ENCODE measurements at places on chromosomes 3 and 15.

DNA sequence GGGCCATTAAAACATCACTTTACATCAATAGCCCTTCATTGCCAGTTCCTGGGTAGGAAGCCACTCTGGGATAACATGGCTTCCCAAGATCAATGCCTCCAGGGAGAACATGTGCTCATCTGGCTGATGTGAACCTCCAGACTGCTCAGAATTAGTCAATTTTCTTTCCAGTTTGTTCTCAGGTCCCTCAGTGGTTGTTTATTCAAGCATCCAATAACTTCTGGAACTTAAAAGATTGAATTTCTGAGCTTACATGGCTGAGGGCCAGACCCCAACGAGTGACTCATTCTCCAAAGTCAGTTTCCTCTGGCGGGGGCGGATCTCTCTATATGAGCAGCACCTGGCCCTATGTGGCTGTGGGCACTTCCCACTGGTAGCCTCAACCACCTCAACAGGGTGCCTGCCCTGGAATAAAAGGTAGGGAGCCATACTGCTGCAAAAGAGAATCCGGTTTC is 34.0 kb downstream of the LYZL4 start:
- peak; percentile 64 for DNase-seq

- DNase-seq, result no peak
Observed at GRCh38 chr3:76362643-76363042, 577.3 kb upstream of the ZNF717 start.

GRCh38 chr15:29821416-29822099 is 710 bp downstream of the TJP1 start:
- peak; percentile 72 for DNase-seq

DNA sequence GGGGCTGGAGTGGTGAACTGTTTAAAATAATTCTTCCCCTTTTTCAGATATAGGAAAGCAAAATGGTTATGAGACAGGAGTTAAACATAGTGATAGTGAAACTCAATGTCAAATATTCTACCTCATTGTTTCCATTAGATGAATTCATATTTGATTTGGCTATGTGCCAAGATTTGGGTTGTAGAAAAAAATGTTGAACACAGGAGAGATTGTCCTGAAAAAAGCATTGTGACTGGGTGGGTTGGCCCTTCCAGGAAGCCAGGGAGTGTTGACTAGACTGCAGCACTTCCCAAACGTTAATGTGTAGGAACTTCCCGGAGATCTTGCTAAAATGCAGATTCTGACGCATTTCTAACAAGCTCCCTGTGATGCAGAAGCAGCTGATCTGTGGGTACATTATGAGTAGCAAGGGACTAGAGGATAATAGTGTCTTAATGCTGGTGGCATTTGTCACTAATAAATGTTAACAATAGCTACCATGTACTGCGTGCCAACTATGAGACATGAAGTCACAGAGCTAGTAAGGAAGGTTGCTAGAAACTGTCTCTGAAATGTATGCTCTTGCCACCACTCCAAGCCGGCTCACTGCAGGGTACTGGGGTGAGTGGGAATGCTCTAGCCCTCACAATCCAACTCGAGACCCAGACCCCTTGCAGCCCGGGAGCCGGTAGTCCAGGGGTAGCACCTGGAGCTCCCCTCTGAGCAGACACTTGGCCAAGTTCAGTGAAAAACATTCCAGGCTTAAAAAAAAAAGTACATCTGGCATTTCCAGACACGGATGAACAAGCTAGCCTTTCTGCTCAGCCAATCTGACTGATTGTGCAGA is 120.6 kb downstream of the CD47 start:
- DNase-seq, result no peak

DNA sequence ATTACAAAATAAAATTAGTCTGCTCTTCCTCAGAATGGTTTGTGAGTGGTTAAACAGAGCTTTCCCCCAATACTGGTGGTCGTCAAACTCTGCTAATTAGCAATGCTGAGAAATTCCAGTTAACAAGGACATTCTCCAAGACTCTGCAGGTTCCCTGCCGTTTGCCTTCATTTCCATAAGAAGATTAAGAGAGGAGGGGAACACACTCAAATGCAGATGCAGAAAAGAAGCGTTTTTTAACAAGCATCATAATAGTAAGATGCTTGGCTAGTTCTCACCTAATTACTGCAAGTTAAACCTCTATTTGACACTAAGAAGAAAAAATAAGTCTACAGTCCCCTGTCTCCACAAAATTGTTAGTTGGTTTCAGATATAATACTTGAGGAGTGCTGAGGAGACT is 3.7 kb upstream of the SOX2 start:
- DNase-seq, result no peak

- no peak for DNase-seq
Observed at GRCh38 chr3:127535901-127536829, 54.4 kb downstream of the TPRA1 start.

- DNase-seq, result no peak
Observed at GRCh38 chr3:124361566-124361965, 368.7 kb upstream of the UMPS start.

DNA sequence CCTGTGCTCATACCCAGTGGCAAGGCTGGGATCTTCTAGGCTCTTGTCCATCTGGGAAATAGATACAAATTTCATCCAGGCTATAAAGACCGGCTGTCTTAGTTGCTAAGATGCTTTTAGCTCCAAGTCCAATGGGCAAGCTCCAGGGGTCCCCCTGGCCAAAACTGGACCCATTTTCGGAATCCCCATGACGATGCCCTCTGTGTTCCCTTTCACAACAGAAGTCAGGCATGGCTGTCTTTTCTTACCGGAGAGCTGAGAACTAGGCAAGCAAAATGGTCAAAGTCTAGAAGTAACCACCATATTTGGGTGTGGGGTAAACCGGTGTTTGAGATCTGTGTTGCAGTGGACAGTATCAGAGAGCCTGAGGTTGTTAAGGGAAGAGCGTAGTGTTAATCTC is 1.0 kb downstream of the GLYCTK start:
- DNase-seq, result no peak

GRCh38 chr3:40827942-40828688 is 303.4 kb downstream of the ZNF621 start:
- no peak for DNase-seq

GRCh38 chr3:177234121-177234520 is 36.8 kb upstream of the TBL1XR1 start:
- no peak for DNase-seq

- no peak for DNase-seq
Observed at GRCh38 chr15:78035861-78036476, 41.5 kb downstream of the TBC1D2B start.

DNA sequence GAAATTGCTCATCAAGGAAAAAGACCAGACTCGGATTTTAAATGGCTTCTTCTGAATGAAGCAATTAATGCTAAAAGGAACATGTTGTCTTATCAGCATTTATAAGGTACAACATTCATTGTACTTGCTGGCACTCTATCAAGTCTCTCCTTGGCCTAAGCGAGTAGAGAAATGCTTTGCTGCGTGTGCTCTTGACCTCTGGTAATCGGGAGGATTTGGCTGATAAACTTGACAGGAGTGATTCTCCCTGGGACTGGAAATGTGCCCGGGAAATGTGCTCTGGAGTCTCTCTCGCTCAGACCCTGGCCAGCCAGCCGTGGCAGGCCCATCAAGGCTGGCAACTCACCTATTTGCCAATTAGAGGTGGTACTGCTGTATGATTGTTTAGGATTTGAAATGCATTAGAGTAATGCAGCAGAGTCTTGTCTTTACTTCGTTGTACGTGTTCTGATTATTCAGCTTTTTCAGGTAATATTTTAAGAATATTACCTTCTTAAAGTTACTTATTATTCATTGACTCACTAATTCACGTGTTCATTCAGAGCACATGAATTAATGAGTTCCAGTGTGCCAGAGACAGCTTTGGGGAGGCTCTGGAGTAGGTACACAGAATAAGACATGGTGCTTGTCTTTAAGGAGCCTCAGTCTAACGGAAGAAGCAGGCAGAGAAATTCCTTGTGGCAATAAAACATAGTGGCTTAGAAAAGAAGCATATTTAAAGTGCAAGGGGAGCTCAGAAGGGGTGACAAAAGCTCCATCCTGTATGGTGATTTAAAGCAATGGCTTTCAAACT is 48.0 kb upstream of the TPRG1 start:
- no peak for DNase-seq

DNA sequence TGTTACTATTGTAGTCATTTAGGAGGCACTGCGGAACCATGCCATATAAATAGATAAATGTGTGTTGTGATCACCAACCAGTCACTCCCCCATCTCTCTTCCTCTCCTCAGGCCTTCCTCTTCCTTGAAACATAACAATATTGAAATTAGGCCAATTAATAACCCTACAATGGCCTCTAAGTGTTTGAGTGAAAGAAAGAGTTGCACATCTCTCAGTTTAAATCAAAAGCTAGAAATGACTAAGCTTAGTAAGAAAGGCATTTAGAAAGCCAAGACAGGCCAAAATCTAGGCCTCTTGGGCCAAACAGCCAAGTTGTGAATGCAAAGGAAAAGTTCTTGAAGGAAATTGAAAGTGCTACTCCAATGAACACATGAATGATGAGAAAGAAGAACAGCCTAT is 8.1 kb upstream of the DNASE1L3 start:
- DNase-seq, result no peak

DNA sequence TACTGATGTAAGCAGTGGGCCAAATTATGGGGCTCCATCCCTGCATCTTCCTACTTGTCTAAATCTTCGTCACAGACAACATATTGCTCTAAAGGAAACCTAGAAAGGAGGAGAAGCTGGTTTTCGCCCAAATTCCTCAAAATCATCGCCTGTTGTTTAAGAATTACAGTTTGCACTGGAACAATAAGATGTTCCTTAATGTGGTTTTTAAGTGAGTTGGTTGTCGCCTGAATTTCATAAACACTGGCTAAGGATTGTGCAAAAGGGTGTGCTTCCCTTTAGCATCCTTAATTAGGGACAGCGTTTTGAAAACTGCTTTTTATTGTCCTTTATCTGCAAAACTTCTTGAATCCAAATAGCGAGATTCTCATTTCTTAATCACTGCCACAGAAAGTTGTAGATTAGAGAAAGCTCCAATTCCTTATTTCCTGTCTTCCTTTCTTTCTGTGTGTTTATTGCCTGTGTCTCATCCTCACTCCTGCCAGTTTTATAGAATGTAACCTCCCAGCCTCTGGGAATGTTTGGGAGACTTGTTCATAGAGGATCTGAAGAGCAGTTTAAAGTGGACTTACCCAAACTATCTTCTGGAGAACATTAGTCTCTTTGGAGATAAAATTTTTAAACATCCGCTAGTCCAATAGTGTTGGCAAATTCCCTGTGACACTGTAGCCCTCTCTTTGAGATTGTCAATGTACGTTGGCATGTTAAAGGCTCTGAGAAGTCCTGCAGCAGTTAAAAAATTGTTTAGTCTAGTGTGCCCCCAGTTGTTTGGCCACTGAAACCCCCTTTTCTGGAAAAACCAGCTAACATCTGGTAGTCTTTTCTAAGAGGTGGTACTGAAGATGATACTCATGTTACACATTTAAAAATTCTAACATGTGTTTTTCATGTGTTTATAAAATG is 50.4 kb downstream of the FLNB start:
- DNase-seq, result no peak

DNA sequence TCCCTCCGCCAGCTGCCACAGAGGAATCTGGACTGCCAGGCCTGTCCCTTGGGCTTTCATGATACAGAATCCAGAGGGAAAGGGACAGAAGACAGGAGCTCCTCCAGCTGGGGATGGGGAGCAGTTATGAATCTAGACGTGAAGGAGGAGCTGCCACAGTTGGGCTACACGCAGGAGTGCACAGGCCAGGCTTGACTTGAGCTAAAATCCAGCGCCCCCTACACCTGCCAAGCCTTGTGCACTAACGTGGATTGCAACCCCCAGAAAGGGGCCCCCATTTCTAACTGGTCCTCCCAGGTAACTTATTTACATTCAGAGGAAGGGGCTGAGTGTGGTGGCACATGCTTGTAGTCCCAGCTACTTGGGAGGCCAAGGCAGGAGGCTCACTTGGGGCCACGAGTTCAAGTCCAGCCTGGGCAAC is 14.3 kb downstream of the KLHL6 start:
- DNase-seq, result no peak

DNA sequence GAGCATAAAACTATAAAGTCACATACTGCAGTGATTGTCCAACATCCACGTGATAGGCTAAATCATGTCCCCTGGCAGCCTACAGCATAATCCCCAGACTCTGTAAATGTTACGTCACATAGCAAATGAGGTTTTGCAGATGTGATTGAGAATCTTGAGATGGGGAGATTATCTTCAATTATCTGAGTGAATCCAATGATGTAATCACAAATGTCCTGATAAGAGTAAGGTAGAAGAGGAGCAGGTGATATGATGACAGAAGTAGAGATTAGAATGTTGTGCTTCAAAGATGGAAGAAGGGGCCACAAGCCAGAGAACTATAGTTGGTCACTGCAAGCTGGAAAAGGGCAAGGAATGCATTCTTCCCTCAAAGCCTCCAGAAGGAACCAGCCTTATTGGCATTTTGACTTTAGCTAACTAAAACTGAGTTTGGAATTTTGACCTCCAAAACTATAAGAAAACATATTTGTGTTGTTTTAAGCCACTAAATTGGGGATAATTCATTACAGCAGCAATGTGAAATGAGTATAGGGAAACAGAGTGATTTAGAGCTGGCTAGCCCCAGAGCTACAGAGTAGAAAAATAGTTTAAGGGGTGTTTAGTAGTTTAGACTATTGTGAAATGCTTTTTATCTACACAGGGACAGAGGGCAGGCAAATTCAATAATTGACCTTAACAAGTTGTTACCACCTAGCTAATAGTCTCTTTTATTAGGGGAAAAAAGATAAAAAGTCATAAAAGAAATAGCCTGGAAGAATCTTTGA is 15.2 kb downstream of the SLC2A2 start:
- DNase-seq, result no peak

GRCh38 chr3:189948724-189949045 is 172.0 kb downstream of the P3H2 start:
- no peak for DNase-seq

GRCh38 chr15:77030928-77031375 is 36.0 kb downstream of the PSTPIP1 start:
- peak; percentile 21 for DNase-seq

GRCh38 chr15:33894193-33894592 is 74.1 kb upstream of the CHRM5 start:
- DNase-seq, result no peak

DNA sequence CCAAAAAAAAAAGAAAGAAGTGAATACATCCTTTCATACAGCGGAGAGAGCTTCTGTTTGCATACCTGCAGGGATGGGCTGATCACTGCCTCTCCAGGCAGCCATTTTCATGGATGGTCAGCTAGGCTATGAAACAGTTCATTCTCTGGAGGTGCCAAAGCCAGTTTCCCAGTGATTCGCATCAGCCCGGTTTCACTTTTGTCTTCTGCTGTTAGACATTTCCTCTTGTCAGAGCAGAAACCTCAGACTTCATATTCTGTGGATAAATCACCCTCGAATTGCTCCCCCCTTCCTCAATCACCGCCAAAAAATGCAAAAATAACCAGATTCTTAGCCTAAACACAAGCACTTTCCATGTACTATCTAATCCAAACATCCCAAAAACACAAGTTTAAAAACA is 225.6 kb downstream of the ADAMTS9 start:
- no peak for DNase-seq

DNA sequence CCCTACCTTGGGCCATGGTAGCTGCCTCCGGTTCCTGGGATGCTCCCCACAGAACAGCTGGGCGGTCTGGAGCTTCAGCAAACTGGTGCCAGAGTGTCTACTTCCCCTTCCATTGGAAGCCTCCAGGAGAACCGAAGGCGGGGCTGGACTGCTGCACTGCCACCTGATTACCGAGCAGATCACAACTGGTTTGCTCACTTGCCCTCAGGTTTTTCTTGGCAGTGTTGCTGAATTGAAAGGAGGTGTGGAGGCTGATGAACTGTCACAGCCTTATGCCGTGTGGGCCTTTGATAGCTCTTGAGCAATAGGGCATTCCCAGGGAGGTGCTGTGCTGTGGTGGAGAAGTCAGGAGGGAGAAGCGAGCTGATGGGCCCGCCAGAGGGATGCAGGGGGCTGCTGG is at the start of gene TGM5:
TSS of gene TGM5 (minus strand) at position 95 of the 400 bp plus-strand sequence. CDS start at position 16, 79 bp downstream.
- no peak for DNase-seq

- no peak for DNase-seq
Observed at GRCh38 chr15:85010386-85011159, 28.9 kb downstream of the PDE8A start.

Data from left hindlimb (tissue), 1 donor.